SJCRH30 (cell line): ENCODE measurements at places on chromosomes 2 and 18. TPM values are rescaled to one million over a fixed set of nuclear protein-coding genes. Genes with fewer than 3 reads are reported as not detected.

DNA sequence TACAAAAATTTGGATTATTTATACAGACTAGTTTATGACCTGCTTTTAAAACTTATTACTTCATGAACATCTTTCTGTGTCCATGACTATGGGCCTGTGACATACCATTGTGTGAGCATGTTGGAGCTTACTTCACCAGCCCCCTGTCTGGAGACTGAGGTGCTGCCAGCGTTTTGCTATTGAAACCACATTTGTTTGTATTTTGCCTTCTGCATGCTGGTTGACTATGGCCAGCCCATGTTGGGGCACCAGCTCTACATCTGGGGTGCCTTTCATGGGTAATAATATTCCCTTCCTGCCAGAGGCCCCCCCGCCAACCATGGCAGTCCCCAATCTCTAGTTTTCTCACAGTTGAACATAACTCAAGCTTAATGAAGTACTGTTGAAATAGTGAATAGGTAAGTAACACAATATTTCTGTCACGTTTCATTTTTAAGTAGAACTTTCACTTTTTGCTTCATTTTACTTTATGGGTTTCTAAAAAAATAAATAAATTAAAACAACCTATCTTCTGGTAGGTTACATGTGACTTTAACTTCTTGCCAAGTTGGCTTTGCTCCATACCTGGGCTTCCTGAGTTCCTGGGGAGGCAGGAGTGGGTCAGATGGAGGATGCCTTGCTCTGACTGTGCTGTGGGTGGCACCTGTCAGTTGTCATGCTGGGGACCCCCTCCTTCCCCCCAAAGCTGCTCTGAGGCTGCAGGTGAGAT, 63.9 kb downstream of the DGKD start:
- no peak for DNase-seq

- DNase-seq = no peak
Observed at GRCh38 chr2:137172162-137172561, 406.8 kb downstream of the THSD7B start.

DNA sequence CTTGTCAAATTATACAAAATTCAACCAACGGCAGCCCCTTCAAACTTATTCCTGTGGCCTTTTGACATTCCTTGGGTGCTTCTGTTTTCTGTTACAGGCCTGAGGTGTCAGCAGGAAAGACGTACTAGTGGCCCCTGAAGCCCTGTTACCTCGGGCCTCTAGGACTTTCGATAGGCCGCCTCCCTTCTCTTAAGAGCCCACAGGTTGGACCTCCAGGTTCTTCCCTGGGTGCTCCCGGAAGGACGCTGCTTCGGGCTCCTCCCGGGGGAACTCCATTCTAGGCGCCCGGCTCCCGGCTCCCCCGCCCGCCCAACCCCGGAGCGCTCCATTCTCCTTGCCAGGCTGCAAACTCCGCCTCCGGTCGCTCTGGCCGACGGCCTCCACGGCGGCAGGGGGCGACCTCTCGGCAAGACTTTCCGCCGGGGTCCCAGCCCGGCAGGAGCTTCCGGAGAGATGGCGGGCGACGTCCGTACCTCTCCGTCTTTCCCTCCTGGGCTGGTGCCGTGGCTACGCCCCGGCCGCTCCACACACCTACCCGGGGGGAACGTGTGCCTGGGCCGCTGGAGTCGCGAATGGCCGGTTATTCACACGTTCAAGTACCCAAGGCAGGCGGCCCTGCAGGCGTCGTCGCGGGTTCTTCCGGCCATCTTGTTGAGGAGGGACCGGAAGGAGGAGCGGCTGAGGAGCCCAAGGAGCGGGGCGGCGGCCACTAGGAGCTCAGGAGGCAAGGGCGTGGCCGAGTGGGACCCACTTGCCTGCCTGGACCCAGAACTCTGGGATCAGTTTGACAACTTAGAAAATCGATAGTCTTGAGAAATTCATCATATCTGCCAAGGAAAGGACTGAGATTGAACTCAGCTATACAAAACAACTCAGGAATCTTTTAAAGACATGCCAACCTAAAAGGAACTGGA, 27.5 kb downstream of the BOLA3 start:
- DNase-seq = peak; percentile 59

DNA sequence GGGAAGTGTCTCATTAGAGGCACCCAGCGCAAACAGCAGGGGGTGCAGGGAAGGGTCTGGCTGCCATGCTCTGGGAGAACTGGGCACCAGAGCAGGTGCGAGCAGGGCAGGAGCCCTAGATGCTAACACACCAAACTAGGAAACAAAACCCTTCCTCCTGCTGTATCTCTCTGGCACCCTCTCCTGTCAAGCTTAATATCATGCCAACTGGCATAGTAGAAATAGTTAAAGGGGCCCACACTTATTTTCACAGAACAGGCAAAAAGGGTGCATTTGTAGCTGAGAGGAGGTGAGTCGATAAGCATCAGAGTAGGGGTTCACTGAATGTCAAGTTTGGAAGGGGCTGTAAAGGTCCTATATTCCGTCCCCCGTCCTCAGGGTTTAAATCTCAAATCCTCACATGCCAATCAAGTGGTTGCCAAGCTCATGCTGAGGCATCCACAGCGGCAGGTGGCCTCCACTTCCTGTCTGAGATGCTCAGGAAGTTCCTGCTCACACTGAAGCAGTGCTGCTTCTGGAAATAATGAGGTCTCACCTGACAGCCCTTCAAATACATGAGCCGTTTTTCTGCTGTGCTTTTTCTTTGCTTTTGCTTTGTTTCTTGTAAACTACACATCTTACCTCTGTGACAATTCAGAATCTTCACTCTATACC, 14.9 kb upstream of the ACKR3 start:
- DNase-seq = no peak

- DNase-seq = peak; percentile 92
Observed at GRCh38 chr2:68943581-68944568, 8.8 kb downstream of the GKN2 start.

- DNase-seq = no peak
Observed at GRCh38 chr2:64166637-64167420, 22.6 kb upstream of the PELI1 start.

DNA sequence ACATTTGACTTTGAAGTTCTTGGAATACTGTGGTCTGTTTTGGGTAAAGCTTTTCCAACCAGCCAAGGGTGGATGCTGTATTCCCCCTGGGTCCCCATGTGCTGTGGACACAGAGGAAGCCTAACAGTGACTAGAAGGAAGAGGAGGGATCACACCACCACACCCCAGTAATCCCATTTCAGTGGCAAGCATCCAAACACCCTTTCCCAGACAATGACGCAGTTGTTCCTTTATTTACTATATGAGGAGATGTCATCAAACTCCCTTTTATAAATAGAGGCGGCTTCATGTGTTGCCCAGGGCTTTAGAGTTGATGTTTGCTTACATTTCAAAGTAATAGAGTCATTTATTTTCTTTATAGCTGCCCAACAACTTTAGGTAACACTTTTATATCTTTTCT, 959.4 kb upstream of the GYPC start:
- DNase-seq = peak; percentile 53

DNA sequence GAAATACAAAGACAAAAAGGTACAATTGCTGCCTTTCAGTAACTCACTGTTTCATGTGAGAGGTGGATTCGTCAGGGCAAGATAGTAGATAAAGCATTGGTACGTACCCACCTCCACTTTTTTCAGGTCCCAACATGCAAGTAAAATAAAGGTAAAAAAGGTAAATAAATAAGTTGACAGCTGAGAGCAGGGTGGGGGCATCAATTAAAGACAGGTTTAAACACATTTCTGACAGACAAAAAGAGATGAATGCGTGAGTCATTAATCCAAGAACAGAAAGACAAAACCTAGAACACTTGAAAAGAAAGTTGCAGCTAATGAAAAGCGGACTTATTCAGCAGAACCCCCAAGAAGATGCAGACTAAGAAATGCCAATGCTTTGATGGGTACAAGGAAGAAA, 979.6 kb upstream of the CDH2 start:
- no peak for DNase-seq

DNA sequence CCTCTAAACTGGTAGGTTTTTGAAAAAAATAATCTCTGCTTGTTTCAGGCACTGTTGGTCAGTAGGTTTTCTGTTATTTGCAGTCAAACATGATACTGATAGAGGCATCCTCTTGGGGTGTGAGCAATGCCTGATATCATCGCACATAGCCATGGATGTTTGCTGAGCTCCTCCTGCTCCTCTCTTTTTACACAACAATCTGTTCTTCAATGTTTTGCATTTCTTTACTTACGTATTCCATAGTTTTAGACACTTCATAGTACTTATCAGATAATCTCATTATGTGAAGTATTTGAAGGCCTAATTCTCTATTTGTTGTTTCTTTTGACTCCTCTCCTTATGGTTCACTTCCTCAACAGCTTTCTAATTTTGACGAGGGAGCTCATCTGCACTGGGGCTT, 23.0 kb upstream of the HS6ST1 start:
- no peak for DNase-seq

- DNase-seq = no peak
Observed at GRCh38 chr2:8391584-8391983, 290.3 kb upstream of the ID2 start.

- no peak for DNase-seq
Observed at GRCh38 chr2:40168032-40168431, 283.9 kb downstream of the SLC8A1 start.

- DNase-seq = no peak
Observed at GRCh38 chr2:75518638-75519465, 41.9 kb downstream of the EVA1A start.

GRCh38 chr2:129764376-129765325, 214.8 kb upstream of the RAB6C start:
- no peak for DNase-seq

GRCh38 chr18:53093636-53094035, 753.6 kb downstream of the DCC start:
- DNase-seq = no peak

- DNase-seq = no peak
Observed at GRCh38 chr2:204089105-204089504, 152.5 kb downstream of the ICOS start.

DNA sequence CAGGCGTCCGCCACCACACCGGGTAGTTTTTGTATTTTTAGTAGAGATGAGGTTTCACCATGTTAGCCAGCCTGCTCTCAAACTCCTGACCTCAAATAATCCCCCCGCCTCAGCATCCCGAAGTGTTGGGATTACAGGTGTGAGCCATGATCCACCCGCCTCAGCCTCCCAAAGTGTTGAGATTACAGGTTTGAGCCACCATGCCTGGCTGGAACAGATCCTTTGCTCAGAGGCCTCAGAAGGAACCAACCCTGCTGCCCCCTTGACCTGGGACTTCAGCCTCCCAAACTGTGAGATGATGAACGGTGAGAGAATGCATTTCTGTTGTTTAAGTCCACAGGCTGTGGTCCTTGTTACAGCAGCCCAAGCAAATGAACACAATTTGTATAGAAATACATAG, 67.0 kb downstream of the NCAPH start:
- DNase-seq = no peak

DNA sequence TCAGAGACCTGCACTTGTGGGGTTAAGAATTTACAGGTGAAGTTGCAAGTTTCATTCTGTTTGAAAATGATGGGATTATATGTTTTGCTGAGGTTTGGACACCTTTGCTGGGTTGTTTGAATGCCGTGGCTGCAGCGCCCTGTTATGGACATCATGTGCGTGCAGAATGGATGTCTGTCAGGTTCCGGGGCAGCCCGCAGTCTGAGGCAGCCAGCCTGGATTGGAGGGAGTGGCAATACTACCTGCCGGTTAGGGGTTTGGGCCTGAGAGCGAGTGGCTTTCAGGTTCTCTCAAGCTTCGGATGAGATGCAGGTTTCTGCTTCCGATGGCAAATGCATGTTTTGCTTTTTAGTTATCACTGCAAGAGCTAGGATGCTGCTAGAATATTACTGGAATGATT, 1.1 kb downstream of the CASP8 start:
- DNase-seq = no peak

DNA sequence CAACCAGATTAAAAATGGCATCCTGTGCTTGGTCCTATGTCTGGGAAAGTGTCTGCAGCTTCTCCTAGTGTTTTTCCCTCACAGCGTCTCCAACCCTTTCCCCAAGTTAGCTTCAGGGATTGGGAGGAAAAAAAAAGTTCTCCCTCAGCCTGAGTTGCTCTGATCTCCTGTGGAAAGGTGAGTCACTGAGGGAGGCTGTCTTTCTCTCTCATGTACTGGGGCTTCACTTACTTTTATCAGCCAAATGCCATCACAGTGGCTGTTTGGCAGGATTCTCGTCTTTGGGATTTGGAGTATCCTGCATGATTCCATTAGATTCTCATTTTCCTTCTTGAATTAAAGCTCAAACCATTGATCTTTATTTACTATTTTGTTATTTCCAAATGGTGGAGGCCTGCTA, 18.1 kb downstream of the GTF2A1L start:
- no peak for DNase-seq

DNA sequence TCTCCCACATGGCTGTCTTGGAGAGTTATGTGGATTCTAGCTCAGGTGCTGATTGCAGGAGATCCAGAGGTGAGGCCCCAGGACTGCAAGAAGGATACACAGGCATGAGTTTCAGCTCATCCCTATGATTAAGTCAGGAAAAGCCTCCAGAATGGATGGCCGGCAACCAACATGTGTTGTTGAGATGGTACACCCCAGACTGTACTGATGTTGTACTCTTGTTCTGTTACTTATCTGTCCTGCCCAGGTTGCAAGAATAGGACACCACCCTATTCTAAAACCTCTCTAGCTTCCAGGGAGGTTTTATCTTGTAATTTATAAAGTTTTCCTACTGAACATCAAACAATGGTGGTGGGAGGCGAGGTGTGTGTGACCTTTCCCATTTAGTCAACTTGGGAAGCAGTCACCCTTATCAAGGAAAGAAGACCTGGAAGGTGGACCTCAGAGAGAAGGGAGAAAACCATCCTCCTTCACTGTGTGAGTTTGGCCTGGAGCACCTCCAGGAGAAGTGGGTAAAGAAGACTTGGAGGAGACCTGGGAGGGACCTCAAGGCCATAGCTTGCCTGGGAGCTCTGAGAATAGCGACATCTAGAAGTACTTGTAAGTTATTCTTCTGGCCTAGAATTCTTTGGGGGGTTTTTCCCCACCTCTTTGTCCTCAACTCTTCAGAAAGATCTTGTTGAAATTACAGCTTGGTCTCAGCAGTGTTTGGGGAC, 8.6 kb downstream of the FAM124B start:
- DNase-seq = no peak

DNA sequence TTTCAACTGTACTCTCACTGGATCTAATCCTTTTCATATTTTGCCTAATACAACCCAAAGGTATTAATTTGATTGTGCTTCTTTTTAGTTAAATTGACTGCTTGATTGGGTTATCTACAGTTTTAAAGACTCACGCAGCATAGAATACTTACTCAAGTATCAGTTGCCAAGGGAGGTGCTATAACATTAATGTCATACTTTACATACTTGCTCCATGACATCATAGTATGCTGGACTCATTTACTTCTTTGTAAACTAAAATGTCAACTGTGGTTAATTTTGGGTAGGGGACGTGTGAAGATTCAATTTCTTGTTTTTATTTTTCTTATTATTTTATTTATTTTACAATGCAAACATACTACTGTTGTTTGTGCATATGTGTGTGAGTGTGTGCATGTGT, 716.2 kb upstream of the VRK2 start:
- peak; percentile 6 for DNase-seq

Gene ASXL3
- total RNA-seq = 0.03 TPM in 1 of 2 replicates, not detected in the other

Gene DSG1
- total RNA-seq = 0.03 TPM in 1 of 2 replicates, not detected in the other

Gene SERPINB10
- not detected in 2 replicates for total RNA-seq

Gene PASK
- total RNA-seq = 20.4 and 23.3 TPM in 2 replicates

Gene TCF7L1
- 8.5 and 9.2 TPM in 2 replicates for total RNA-seq

Gene ANO7
- total RNA-seq = 2.3 and 3.2 TPM in 2 replicates

Gene LAMA1
- total RNA-seq = 11.9 and 12.0 TPM in 2 replicates

Gene FAM124B
- 0.56 and 0.73 TPM in 2 replicates for total RNA-seq

Gene TRIM43
- not detected in 2 replicates for total RNA-seq

Gene CCL20
- 4.2 and 4.3 TPM in 2 replicates for total RNA-seq

Gene FZD7
- 9.2 and 10.0 TPM in 2 replicates for total RNA-seq

Gene ZFAND2B
- 16.0 and 16.2 TPM in 2 replicates for total RNA-seq

Gene TNFAIP6
- total RNA-seq = 0.08 and 0.18 TPM in 2 replicates

Gene BOLL
- total RNA-seq = 0.38 and 0.51 TPM in 2 replicates

Gene EML6
- total RNA-seq = 1.0 and 2.2 TPM in 2 replicates

Gene SS18
- total RNA-seq = 61.3 and 70.2 TPM in 2 replicates
